ENCODE measurements at places on chromosomes 4 and X.

DNA sequence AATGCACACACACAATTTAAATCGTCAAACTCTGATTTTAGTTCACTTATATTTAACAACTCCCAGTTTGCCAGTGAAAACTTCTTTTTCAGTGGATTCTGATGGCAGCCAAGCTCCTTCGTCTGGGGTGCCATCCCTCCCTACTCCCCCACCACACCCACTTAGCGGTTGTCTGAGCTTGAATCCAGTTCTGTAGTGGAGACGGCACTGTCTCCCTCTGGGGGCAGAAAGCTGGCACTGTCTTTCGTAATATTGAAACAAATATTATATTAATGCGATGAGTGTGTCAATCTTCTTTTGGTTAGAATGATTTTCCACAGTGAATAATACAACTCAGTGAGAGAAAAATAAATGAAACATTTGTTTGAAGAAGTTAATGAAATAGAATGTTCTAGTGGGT, 5.4 kb downstream of the MEPE start:
- no peak for DNase-seq

DNA sequence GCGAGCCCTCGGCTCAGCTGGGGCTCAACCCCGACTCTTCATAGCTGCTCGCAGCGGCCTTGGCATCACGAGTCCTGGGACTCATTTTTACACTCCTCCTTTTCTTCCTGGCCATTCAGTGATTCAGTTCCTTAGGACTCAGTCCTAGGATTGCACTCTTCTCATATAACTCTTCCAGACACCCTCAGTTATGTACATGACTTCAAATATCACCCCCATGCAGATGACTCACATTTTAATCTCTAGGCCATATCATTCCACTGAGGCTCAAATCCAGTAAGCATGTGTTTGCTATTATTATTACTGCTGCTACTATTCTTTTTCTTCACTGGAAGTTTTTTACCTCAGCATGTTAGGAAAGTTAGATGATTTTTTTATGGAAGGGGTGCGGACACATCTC, 14.4 kb downstream of the ITGB1BP2 start:
- no peak for DNase-seq

DNA sequence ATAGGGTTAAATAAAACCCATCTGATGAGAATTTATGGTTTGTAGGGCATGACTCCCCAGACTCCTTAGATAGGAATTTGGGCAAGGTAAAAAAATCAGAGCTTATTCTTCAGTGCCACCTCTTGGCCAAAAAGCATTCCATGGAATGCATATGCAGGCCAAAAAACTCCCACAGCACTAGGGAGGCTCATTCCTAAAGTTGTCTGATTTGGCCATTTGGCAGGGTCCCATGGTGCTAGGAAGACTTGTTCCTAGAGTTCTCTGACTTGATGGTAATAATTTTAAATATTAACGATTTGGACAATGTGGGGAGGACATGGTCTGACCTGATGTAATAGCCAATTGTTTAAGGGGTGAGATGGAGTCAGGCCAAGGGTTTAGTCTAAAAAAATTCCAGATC, 93.0 kb downstream of the SPIN4 start:
- DNase-seq, result no peak

- DNase-seq, result no peak
Observed at GRCh38 chrX:65772842-65773241, 105.4 kb downstream of the MSN start.

DNA sequence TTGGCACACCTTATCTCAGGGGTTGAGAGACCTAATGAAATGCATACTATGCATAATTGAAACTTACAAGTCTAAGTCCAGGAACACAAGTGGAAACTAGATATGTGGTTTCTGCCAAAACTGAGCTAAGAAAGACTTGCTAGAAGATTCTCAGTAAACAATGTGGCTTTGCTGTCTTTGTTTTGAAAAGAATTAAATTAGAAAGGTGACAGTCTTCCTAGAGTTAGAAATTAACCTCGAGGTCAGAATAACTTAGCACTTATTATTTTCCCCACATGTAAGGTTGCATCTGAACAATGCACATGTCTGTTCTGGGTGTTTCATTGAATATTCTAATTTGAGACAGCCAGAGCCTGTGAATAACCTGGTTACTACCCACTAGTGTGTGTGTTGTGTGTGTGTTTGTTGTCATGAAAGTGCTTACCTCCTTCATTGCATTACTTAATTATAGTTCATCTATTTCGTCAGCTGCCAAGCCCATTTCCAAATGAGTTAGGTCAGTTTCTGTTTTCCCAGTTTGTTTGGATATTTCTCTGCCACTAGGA, 1.5 kb downstream of the EREG start:
- no peak for DNase-seq

DNA sequence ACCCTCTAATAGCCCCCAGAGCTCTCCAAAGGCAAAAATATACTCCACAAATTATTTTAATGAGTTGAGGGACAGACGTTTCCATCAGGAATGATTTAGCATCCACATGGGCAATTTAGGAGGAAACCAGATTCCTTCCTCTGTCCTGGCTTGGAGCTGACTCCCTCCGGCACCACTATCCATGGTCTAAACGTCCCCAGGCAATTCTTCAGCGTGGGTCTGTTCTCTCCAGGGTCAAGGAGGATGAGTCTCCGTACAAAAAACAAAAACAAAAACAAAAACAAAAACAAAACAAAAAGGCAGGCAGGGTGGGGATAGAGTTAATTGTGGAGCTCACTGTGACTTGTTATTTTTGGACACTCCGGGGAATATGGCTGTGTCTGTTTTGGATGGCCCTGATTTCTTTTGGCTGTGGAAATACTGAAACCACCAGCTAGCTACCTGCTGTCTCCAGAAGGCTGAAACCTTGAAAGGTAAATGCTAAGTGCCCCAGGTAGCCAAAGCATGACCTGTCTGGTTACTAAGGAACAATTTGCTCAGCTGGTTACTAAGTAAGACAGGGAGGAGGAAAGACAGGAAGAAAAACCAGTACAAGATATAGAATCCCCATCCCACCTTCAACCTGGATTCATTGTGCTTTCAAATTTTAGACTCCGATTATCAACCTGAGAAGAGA, 419.1 kb upstream of the LCORL start:
- DNase-seq, result no peak

DNA sequence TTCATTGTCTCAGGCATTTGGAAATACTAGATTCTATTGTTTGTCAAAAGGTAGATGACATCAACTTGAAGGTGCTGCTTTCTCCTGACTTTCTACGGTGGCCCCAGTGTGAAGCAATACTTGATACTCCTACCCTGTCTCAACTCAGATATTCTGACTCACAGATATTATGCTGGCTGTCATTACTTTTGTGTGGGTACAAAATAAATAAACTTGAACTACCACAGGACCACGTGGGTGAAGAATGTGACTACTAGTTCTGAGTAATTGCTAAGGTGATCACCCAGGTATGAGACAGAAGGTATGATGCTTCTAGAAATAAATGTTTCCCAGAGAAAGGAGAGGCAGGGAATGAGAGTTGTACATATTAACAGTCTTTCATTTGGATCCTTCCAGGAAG, 275.3 kb upstream of the SPOCK3 start:
- no peak for DNase-seq

- DNase-seq, result no peak
Observed at GRCh38 chrX:67328476-67328875, 215.3 kb upstream of the AR start.

DNA sequence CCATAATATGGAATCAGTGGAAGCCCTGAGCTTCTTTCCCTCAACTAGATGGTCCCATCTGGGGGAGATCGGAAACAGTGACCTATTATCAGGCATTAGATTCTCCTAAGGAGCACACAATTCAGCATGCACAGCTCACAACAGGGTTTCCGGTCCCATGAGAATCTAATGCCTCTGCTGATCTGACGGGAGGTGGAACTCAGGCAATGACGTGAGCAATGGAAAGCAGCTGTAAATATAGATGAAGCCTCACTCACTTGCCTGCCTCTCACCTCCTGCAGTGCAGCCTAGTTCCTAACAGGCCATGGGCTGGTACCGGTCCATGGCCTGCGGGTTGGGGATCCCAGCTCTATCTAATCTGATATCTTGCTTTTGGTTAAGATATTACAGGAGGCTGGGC, 88.9 kb downstream of the COX7B2 start:
- no peak for DNase-seq

DNA sequence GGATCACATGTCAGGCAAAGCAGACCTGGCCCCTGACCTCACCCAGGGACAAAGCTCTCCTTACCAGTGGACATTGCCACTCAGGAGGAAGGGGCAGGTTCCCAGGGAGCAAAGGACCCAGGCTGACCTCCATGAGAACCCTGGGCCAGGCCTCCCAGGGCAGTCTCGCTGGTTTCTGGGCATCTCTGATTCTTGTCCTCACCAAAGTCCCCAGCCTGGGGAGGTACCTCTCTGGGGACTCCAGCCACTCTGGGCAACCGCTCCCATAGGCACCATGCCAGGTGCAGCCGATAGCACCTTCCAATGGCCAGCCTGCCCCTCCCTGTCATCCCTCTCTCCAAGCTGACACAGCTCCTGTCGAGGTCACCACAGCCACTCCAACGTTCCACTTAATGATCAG, 7.9 kb downstream of the EVC2 start:
- DNase-seq, result no peak

DNA sequence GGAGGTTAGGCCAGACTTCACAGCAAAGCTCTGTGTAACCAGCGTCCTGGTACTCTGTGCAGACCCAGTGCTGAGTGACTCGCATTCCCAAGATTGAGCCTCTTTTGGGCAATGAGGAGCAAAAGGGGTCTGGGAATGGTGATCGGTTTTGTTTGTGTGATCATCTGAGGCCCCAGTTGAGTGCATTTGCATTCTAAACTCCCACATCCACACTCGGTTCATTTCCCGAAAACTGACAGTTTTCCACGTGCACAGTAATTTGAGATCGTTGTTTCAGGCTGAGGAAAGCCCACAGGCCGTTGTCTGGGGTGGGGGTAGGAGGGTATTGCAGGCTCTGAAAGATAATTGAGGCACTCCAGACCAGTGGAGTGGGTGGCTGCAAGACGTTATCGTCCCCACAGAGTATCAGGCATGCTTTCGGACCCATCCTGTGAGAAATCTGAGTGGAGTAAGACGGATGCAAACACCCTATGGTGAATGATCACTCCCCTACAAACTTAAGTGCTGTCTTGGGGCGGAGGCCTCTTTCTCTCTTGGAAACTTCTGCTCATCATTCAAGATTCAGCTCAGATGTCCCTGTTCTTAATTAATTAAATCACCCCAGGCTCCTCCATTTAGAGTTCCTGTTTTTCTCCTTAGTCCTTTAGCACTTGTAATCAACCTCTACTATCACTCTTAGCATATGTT, 96.1 kb downstream of the AFF1 start:
- DNase-seq, result no peak

DNA sequence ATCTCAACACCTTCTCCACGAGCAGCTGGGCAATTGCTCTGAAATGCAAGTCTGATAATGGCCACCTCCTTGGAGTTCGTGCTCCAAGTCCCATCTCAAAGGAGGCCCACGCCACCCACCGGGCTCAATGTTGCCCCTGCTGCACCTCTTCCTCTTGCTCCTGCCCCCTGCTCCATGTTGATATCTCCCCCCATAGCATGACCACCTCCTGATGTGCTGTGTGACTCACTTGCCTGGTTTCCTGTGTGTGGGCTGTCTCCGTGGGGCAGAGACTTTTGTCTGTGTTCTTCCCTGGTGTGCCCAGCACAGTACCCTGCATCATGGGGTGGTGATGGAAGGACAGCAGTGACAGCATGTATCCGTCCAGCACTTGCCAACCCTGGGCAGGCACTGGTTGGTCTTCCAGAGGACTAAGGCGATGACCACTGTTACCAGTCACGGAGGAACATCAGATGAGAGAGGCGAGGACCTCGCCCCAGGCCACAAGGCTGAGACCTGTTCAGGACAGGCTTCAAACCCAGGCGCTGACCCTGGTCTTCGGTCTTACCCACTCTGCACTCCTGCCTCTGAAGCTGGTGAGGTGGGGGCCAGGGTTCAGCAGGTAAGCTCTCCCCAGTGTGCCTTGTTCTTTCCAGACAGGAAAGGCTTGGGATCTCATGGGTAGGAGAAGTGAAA, 104.6 kb upstream of the LRPAP1 start:
- no peak for DNase-seq

- no peak for DNase-seq
Observed at GRCh38 chr4:81905971-81906370, 434.3 kb upstream of the RASGEF1B start.

DNA sequence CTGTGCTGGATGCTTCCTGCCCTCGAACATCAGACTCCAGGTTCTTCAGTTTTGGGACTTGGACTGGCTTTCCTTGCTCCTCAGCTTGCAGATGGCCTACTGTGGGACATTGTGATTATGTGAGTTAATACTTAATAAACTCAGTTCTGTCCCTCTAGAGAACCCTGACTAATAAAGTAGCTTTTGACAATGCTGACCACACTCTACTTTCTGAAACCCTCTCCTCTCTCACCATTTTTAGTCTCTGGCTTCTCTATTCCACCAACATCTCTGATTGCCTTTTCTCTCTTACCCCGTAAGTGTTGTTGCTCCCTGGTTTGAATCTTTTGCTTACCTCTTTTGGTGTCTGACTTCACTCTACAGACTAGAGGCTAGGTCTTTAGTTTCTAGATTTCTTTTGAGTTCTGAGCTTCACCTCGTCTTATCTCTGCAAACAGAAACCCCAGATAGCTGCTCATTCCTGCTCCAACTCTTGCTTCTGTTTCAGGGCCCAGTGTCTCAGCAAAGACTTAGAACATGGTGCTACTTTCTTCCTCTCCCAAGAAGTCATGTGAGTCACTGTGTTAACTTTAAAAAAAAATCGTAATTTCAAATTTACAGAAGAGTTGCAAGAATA, 11.4 kb downstream of the TMSB4X start:
- DNase-seq, result no peak

DNA sequence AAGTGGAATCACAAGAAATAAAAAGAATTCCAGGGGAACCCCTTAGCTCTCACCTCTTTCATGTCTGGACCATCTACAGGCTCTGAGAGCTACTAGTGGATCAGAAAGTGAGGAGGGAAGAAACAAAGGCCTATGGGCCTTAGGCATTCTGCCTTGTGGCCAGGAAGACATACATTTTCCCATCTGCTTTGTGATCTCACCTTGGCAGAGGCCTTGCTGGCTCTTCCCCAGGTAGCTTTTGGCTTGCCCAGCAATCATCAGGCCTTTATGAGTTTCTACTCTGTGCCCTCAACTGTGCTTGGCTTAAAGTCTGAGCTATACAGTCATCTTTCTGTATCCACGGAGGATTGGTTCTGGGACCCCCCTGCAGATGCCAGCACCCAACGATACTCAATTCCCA, 28.3 kb upstream of the CD99L2 start:
- no peak for DNase-seq

GRCh38 chr4:100632163-100632562, 114.3 kb upstream of the EMCN start:
- no peak for DNase-seq

DNA sequence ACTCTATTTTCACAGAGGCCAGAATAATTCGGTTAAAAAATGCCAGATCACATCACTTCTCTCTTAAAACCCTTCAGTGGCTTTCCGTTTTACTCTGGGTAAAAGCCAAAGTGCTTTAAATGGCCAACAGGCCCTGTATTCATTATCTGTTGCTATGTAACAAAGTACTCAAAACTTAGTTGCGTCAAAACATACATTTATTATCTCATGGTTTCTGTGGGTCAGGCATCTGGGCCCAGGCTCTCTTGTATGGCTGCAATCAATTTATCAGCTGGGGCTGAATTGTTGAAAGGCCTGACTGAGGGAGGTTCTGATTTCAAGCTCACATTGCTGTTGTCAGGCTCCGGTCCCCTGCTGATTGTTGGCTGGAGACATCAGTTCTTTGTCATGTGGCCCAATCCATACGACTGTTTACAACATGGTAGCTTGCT, 72.7 kb upstream of the H2AZ1 start:
- DNase-seq, result no peak

Data from CD4-positive, alpha-beta T cell treated with Interleukin-17A for 1 hour (primary cell).